ENCODE measurements at places on chromosomes 7 and 10.

GRCh38 chr7:12630513-12630819 is 57.0 kb upstream of the ARL4A start:
- DNase-seq, result no peak

GRCh38 chr7:99669782-99670181 is 10.0 kb downstream of the CYP3A5 start:
- no peak for DNase-seq

DNA sequence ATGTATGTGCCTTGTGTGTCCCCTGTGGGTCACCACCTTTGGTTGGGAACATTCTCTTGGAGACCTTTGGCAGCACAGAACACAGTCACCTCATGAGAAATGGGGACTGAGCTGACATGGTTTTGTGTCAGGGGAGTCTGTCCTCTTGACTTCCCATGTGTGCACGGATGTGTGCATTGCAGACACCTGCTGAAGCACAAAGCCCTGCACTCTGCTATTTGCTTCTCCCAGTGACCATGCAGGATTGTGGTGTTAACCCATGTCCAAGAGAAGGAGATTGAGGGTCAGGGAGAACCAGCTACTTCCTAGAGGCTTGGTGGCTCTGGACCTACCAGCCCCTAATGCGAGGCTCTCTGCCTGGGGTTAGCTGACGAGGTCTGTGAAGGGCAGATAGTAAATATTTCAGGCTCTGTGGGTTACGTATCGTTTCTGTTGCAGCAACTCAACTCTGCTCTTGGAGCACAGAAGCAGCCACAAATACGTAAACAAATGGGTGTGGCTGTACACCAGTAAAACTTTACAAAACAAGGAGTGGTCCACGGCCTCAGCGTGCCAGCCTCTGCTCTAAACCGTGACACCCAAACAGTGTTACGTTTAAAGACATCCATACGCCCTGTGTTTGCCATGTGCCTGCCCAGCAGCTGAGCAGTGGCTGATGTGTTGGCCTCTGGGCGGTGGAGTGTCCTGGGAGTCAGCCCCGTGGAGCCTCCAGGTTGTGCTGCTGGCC is 51.7 kb downstream of the ADCY1 start:
- DNase-seq, result no peak

GRCh38 chr7:41880107-41880506 is 177.2 kb upstream of the INHBA start:
- no peak for DNase-seq

DNA sequence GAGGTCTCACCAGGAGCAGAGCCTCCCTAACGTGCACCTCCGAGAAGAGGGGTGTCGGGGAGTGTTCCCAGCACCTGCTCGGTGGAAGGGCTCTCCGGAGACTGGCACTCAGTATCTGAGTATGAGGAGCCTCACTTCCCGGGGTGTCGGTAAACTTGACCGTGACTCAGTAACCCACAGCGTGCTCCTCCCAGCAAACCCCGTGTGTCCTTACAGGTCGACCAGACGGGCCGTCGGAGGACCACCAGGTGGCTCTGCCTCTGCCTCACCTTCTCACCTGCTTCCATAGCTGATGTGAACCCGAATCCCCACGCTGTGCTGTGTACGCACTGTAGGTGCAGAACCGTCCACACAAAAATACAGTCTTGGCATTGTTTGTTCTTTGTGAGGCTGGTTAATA is 29.0 kb upstream of the KNDC1 start:
- no peak for DNase-seq

GRCh38 chr7:17005271-17005670 is 123.5 kb upstream of the AGR3 start:
- no peak for DNase-seq

Data from CD4-positive, alpha-beta T cell treated with Interleukin-21 for 1 hour (primary cell).